ENCODE measurements at places on chromosomes 13 and 19.

DNA sequence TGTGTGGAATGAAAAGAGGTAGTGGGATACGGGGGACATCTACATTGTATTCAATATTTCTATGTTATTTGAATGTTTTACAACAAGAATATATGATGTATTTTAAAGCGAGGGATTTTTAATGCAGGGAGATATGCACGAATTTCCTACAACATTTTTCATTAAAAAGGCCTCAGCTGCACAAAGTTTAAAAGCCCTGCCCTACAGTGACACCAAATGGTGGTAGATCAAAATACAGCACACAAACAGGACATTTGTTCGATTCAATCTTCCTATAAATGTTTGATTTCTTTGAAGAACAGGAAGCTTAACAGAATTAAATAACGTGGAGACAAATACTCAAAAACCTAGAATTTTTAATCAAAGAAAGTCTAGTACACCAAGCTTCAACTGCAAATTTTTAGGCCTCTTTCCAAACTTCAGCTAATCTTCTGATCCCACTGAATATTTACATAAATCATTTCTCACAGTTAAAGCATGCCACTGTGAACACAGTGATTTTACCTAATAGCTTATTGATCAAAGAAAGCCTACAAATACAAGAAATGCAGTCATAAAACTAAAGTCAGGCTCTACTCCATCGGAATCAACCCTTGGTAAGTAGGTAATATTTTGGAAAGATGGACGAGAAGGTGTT lies 257.2 kb downstream of the DIAPH3 start:
- peak; percentile 10 for DNase-seq

DNA sequence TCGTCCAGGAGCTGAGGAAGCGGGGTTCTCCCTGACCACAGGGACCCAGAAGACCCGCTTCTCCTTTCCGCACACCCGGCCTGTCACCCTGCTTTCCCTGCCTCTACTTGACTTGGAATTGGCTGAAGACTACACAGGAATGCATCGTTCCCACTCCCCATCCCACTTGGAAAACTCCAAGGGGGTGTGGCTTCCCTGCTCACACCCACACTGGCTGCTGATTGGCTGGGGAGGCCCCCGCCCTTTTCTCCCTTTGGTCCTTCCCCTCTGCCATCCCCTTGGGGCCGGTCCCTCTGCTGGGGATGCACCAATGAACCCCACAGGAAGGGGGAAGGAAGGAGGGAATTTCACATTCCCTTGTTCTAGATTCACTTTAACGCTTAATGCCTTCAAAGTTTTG lies 18.9 kb downstream of the VASP start:
- DNase-seq = peak; percentile 26

GRCh38 chr13:82647540-82647939 lies 1234.7 kb downstream of the SLITRK1 start:
- DNase-seq = no peak

DNA sequence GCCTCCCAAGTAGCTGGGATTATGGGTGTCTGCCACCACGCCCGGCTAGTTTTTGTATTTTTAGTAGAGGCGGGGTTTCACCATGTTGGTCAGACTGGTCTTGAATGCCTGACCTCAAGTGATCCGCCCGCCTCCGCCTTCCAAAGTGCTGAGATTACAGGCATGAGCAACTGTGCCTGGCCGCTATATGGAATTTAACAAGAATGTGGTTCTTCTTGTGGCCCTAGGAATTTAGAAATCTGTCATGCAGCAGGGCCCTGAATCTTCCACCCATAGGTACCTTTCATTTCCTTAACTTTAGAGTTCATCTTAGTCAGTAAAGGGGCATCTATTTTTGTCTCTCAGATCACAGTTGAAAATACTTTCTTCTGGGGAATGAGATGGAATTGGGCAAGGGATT lies 25.6 kb upstream of the NDFIP2 start:
- no peak for DNase-seq

DNA sequence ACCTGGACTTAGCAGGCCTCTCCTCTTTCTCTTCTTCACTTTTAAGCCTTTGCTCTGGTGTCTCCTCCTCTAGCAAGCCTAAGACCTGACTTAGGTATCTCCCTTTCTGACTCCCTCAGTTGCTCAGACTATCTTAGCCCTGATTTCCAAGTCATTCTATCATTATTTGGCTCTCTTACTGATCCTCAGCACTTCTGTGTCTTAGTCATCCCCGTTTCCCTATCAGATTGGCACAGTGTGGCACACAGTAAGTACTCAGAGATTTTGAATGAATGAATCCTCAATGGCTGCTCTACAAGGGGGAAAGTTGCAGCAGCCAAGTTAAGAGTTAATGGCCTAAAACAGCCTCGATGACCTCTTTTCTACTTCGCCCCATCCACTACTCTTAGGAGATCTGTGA lies 8.2 kb downstream of the KCTD12 start:
- no peak for DNase-seq

- DNase-seq = no peak
Observed at GRCh38 chr13:97630725-97631124, 196.8 kb downstream of the RAP2A start.

DNA sequence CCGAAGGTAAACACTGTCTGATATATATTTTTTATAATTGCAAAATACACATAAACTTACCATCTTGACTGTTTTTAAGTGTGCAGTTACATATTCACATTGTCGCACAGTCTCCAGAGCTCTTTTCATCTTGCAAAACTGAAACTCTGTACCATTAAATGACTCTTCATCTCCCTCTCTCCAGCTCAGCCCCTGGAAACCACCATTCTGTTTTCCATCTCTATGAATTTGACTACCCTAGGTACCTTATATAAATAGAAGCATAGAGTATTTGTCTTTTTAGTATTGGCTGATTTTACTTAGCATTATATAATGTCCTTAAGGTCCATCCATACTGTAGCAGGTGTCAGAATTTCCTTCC lies 45.8 kb downstream of the LRCH1 start:
- DNase-seq = no peak

DNA sequence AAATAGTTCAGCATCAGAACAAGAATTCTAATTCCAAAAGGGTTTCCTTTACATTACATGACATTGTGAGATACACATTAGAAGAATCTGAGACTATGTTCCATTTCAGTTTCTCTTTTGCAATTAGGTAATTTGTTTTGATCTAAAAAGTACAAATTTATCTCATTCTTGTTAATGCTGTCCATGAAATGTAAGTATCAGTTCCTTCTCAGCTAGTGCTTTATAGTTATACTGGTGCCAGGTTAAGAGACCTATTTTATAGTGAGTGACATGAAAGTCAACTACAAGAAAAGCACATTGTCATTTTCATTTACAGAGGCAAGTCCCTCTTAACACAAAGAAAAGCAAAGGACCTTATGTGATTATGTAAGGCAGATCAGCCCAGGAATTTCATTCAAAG lies 43.9 kb downstream of the RCBTB2 start:
- DNase-seq = no peak

DNA sequence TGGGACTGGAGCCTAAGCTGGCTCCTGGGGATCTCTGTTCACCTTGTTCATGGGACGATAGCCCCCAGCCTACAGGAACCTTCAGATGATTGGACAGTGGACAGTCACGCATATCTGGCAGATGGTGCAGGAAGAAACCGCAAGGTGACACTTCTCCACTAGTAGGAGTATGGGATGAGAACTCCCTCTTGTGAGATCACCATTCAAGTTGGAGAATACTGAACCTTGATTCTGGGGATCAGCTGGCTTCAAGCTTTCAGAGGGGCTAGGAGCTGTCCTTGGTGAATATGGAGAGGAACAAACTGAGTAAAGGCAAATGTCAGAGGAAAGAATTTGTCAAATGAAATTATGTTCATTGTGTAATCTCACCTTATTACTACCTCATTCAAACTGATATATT lies 204.5 kb downstream of the PDS5B start:
- DNase-seq = no peak

GRCh38 chr19:51713319-51714285 lies 10.2 kb downstream of the HAS1 start:
- no peak for DNase-seq

DNA sequence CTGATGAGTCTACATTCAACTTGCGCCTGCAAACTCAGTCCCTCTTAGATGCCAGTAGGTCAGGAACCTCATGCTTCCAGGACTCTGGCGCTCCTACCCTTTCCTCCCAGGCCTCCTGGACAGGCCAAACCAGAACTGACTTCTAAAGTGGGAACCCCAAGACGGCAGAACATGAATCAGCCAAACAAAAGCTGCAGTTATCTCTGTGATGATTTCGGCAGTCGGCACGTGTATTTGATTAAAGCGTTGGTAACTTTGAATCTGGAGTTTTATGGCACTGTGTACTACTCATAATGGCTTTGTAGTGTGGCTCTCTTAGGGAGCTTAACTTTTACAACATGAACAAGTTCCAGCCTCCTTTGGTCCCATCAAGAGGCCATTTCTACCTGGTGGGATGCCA lies 13.7 kb downstream of the ACTN4 start:
- no peak for DNase-seq

GRCh38 chr19:50371914-50372475 lies 4.3 kb upstream of the NR1H2 start:
- no peak for DNase-seq

DNA sequence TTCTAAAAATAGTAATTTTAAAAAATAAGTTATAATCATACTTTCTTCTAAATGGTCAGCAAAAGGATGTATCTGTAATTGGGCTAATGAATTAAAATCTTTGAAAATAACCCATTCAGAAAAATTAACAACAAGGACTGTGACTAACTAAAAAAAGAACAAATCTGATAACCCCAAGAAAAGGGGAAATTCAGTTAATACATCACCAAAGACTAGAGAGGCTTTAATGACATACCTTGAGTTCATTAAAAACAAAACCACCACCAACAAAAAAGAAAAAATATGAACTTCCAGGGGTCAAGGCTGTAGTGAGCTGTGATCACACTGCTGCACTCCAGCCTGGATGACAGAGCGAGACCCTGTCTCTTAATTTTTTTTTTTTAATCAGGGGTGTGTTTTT lies 121.8 kb downstream of the TBC1D4 start:
- no peak for DNase-seq

GRCh38 chr13:40490086-40490758 lies 176.2 kb downstream of the FOXO1 start:
- no peak for DNase-seq

DNA sequence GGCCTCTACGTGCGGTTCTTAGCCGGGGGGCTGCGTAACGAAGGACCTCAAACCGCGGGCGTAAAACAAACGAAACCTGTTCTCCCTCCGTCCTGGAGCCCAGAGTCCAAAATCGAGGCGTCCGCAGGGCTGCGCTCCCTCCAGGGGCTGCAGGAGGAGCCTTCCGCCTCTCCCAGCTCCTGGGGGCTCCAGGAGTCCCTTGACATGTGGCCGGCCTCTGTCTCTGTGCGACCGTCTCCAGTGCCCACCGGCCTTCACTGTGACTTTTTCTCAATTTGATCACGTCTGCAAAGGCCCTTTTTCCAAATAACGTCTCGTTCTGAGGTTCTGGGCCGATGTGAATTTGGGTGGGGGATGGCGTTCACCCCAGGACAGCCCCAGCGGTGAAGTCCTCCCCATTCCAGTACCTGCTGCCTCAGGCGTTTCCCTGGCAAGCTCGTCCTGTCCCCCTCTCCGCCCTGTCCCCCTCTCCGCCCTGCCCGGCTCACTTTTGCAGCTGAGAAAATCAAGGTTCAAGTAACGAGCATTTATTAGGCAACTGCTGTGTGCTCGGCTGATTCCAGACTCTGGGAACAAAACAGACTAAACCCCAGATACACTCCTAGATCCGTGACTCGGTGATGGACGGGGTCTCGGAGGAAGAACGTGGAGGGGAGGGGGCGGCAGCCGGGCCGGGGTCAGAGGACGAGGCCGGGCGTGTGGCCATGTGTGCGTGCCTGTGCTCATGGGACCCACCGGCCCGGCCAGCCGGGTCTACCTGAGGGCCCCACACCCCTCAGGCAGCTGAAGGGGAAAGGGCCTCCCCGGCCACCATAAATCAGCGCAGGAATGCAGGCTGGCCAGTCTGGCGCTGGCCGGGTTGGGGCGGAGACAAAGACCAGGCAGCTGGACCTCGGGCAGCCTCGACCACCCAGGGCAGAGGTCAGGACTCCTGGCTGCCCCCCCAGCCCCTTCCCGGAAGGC lies 28.1 kb upstream of the WDR18 start:
- DNase-seq = no peak

DNA sequence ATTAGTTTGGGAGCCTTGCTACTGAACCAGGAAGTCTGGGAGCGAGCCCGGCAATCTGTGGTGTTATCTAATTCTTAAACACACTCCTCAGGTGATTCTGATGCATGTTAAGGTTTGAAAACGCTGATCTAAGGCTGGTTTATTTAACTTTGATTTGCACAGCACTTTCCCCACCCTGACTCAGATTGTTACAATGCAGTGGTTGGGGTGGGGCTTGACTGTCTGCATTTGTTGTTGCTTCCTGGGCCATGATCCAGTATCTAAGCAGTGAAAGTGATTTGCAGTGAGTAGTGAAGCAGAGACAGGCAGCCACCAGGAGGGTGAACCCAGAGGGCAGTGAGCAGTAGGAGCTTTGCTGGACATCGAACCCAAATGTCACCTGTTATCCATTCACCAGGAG lies 81.6 kb upstream of the ARGLU1 start:
- no peak for DNase-seq

DNA sequence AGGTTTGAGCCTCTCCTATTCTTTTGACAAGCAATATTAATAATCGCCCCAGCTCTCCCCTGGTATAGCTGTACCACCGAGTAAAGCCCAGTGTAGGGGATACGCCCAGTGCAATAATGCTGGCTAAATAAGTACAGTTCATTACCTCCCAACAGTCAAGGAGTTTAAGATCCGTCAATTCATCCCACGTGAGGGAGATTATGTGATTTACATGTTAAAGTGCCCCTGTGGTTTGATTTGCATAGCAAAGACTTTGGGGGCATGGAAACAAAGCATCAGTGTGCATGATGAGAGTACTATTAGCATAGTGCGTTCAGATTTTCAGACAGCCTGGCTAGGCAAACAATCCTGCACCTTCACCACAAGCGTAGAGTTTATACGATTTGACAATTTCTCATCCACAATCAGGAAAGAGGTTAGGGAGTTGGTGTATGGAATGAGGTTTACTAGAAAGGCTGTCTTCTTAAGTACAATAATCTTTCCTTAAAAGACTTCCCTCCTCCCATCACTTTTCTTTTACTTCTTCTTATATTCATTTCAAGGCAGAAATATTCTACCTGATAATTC lies 754.0 kb downstream of the DIAPH3 start:
- DNase-seq = no peak
